ENCODE measurements at places on chromosomes 6 and 20. TPM values are rescaled to one million over a fixed set of nuclear protein-coding genes. Genes with fewer than 3 reads are reported as not detected.

GRCh38 chr6:139857143-139857542 lies 482.7 kb upstream of the CITED2 start:
- no peak overlapping the region for H3K27ac ChIP-seq
- H3K4me1 ChIP-seq = no peaks in the 10 kb centered on the region
- peaks cover 2% of the 10 kb centered on the region for H3K27me3 ChIP-seq
- no peak for DNase-seq
- no peaks in the 10 kb centered on the region for H3K36me3 ChIP-seq

Gene ZNF318
- 9.3 TPM for total RNA-seq

DNA sequence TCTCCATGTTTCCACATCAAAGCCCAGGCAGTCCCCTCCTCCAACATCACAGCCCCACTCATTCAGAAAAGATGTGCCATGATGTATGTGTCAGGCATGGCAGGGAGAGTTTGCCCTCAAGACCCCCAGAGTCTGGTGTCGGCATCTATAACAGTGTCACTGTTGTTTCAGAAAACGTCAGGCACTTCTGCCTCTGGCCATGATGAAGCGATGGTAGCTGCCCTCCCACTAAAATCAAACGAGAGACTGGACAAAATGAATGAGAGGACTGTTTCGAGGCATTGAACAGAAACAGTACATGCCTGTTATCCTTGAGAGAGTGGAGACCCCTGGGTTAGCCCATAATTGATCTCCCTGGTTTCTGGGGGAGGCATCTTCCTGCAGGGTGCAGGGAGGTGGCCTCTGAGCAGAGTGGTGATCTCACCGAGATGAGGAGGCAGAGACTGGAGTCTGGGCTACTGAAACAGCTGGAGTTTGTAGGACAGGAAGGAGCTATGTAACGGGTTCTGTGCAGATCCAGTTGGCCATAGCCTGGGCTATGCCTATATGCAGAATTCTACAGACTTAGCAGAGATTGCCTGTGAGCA lies 144.5 kb downstream of the SYCP2 start:
- peaks cover 7% of the 10 kb centered on the region for H3K27me3 ChIP-seq
- H3K27ac ChIP-seq = no peak overlapping the region
- DNase-seq = no peak
- H3K4me1 ChIP-seq = no peaks in the 10 kb centered on the region
- no peaks in the 10 kb centered on the region for H3K36me3 ChIP-seq

DNA sequence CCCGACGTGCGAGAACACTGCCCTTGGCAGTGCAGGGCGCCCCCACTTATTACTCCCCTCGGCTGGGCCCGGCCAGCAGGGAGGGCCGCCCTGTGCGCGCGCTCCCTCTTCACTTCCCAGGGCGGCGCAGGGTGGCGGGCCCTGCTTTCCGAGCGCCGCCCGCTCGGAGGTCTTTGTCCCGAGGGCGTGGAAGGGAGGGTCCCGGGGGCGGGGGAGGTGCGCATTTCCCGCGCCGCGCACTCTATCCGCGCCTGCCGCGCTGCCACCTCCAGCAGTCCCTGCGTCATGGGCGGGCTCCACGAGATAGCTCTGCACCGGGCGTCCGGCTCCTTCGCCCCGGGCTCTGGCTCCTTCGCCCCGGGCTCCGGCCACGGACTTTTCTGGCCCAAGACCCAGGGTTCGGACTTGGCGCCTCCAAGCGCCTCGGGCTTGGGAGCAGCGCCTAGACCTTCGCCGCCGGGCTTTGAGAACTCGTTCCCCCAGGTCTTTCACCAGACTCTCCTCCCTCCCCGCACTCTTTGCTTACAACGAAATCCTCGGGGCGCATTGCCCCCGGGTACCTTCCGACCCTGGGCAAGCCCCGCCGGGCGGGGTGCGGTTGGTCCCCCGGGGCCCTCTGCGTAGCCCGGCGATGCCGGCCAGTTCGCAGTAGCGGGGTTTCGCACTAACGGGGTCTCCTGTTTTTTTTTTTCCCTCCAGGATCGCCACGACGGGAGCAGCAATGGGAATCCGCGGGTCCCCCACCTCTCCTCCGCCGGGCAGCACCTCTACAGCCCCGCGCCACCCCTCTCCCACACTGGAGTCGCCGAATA lies 1.6 kb downstream of the TFAP2C start:
- no peak for DNase-seq
- no peak overlapping the region for H3K27ac ChIP-seq
- peaks cover 66% of the 10 kb centered on the region for H3K27me3 ChIP-seq
- no peaks in the 10 kb centered on the region for H3K36me3 ChIP-seq
- H3K4me3 ChIP-seq = no peak overlapping the region

GRCh38 chr6:859936-860335 lies 167.0 kb upstream of the EXOC2 start:
- H3K27me3 ChIP-seq = peaks cover 27% of the 10 kb centered on the region
- no peaks in the 10 kb centered on the region for H3K36me3 ChIP-seq
- H3K4me3 ChIP-seq = no peak overlapping the region
- no peaks in the 10 kb centered on the region for H3K4me1 ChIP-seq
- no peak for DNase-seq

DNA sequence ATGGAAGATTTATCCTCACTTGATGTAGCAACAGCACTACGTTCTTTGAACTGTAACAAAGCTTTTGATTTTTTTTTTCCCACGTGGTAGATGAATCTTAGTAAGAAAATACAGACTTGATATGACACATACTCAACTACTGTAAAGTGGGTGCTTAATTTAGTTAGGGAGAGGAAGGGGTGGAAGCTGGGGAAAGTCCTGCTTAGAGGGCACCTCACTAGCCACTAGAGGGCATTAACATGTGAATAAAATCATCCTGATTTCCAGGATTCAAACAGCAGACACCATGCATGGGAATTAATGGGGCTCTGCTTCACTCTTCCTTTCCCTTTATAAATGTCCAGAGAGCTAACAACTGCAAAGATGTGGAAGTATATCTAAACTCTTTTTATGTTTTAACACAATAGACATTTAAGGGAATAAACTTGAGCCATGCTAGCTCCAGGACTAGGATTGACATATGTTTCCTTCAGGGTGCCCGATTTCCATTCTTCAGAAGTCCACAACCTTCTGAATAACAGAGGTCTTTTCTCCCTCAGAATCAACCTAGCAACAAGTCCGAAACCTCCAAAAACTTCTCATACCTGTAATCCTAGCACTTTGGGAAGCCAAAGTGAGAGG lies 250.1 kb downstream of the ATXN1 start:
- no peak overlapping the region for H3K4me3 ChIP-seq
- peak; percentile 63 for DNase-seq
- H3K27me3 ChIP-seq = no peaks in the 10 kb centered on the region
- H3K36me3 ChIP-seq = no peaks in the 10 kb centered on the region
- H3K4me1 ChIP-seq = peaks cover 44% of the 10 kb centered on the region

- peaks cover 6% of the 10 kb centered on the region for H3K36me3 ChIP-seq
- no peak overlapping the region for H3K4me3 ChIP-seq
- no peak overlapping the region for H3K27ac ChIP-seq
- DNase-seq = no peak
- peaks cover 2% of the 10 kb centered on the region for H3K4me1 ChIP-seq
Measured at GRCh38 chr20:34452281-34452982, 63.8 kb upstream of the DYNLRB1 start.

Gene LHFPL5
- total RNA-seq = not detected

GRCh38 chr6:160333841-160334240 lies 14.3 kb upstream of the SLC22A3 start:
- H3K36me3 ChIP-seq = no peaks in the 10 kb centered on the region
- peaks cover 26% of the 10 kb centered on the region for H3K27me3 ChIP-seq
- no peak for DNase-seq
- H3K27ac ChIP-seq = no peak overlapping the region
- no peak overlapping the region for H3K4me3 ChIP-seq

GRCh38 chr6:160030103-160030502 lies 61.2 kb downstream of the IGF2R start:
- peaks cover 42% of the 10 kb centered on the region for H3K36me3 ChIP-seq
- peaks cover 7% of the 10 kb centered on the region for H3K4me1 ChIP-seq
- no peak overlapping the region for H3K27ac ChIP-seq
- no peak overlapping the region for H3K4me3 ChIP-seq
- H3K27me3 ChIP-seq = no peaks in the 10 kb centered on the region
- no peak for DNase-seq
